CD4-positive, alpha-beta T cell treated with Interleukin-1 beta for 1 hour (primary cell): ENCODE measurements at places on chromosomes 13 and 19.

DNA sequence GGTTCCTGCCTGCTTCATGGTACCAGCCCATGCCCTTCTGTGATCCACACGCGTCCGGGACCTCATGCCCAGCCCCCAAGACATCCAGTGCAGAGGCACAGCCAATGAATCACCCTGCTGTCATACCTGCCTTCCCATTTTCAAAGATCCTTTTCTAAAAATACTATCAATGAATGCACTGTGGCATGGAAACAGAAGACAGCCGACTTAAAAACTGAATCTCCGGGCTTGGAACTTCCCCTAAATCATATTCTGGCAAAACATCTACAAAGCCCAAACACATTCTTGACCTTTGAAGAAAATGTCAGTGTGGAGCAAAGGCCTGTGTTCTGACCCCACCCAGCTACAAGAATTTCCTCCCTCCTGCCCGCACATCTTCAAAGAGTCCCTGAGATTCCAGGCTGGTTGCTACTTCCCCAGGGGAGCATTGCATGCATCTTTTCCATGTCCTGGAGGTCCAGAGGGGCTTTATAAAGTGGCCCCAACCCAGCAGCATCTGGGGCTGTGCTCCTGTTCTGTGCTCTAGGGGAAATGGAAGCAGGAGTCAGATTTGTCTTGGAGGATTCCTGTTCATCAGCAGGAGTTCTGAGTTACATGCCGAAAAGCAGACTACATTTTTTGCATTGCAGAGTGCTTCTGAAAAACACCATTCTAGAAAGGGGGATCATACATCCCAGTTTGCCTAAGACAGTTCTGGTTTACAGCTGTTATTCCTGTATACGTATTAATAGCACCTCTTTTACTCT is 135.2 kb downstream of the USP12 start:
- DNase-seq = no peak

DNA sequence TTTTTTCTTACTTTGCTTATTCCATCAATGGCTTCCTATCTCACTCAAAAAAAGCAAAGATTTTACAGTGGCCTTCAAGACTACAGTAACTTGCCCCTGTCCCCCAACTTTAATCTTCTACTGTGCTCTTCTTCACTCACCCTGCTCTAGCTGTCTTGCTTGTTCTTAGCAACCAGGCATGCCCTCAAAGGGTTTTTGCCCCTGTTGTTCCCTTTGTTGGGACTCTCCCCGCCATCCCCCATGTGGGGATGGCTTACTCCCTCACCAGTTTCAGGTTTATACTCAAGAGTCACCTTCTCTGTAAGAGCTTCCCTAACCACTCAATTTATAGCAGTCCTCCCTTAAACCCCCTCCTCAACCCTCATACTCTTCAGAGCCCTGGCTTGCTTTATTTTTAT is 5.4 kb downstream of the MTMR6 start:
- DNase-seq = no peak

DNA sequence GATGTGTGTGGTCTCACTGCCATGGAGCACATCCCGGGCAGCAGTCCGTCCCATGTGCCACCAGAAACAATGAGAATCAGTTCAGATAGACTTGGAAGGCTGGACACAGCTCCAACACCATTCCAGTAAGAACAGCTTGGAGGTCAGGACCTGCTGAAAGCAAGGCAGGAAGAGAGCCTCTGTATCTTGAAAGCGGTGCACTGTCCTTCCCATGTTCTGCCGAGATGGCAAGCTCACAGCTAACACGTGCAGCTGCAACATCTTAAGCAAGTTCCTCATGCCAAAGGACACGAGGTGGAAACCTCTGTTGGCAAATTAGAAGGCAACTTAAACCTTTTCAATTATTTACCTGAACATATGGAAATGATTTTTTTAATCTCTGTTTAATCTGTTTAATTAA is 175.4 kb downstream of the DLEU7 start:
- no peak for DNase-seq

DNA sequence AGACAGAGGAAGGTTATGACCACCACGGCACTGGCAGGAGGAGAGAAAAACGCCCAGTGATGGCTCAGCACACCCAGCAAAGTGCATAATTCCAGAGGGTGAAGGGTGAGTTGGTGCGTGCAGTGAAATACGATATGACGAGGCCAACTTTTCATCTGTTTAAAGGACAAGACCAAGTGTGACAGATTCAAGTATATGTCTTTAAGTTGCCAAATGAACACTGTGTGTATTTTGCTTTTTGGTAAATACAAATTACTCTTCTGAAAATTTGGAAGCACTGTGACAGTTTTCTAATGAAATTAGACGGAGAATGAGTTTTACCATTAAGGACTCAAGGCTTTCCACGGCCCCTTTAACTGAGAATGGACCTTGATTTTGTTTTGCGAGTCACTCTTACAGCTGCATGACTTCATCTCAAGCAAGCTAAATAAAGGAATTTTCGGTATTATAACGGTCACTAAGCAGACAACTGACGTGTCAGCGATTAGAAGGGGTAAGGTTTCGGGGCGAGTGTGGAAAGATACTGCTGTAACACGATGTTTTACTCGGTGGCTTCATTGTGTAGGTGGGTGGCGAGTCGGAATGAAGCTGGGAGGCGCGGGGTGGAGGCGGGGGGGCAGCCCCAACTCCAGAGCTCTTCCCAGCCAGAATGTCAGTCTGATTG is 22.8 kb downstream of the COL4A2 start:
- no peak for DNase-seq

DNA sequence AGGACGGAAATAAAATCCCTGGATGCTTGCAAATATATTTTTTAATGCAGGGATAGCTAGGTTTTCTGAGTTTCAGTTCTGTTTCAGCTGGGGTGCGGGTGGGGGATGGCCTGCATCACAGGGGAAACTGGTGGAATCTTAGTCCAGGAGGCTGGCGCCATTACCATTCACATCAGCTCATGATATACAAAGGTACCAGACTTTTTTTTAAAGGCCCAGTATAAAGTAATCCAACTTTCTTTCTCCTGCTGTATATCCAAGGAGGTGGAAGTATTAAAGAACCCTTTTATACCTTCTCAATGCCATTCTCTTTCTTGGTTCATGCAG is 343.8 kb downstream of the KCNRG start:
- DNase-seq = no peak

DNA sequence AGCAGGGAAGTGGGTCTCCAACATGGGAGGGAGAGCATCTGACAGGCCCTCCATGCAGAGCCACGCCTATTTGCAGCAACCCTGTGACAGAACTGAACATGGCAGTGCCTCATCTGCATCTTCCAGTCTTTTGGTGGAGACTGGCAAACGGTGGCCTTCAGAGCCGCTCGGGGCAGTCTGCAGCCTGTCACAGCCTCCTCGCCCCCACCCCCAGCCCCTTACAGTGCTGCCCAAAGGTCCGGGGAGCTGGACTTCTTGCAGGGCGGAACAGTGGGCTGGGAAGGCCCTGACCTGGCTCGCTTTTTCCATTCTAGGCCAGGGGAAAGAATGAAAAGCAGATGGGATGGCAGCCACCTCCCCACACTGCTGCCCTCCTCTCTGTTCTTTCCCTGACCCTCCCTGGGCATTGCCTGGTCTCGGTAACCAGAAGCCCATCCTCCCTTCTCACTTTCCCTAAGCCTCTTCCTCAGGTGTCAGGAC is 2.7 kb downstream of the CALM3 start:
- DNase-seq = no peak

DNA sequence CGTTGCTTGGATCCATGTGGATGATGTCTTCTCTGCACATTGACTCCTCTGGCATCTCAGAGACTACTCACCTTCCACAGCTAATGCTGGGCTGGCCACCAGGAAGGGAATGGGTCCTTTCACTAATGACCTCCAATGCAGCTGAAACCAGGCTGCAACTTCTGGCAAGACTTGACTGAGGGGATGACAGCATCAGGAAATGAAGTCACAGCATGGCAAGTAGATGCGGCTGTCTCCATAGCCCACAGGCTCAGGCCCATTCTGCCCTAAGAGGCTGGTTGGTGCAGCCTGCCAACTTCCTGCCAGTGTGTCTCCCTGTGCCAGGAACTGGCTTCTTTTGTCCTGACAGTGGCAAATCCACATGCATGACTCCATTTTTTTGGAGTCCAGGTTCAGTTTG is 467.3 kb downstream of the TSHZ3 start:
- DNase-seq = no peak

- DNase-seq = no peak
Observed at GRCh38 chr13:62110079-62110478, 694.4 kb upstream of the PCDH20 start.

- DNase-seq = no peak
Observed at GRCh38 chr19:53981376-53981951, 10.0 kb upstream of the CACNG6 start.

GRCh38 chr13:29577136-29578051 is 18.1 kb downstream of the SLC7A1 start:
- DNase-seq = no peak

- DNase-seq = peak; percentile 51
Observed at GRCh38 chr19:55179606-55180484, at the start of gene SYT5. SYT5 (minus strand) TSS chr19:55180289; CDS start chr19:55179041, 1,248 bp downstream.

- peak; percentile 30 for DNase-seq
Observed at GRCh38 chr13:44470638-44471562, 97.3 kb downstream of the SERP2 start.

DNA sequence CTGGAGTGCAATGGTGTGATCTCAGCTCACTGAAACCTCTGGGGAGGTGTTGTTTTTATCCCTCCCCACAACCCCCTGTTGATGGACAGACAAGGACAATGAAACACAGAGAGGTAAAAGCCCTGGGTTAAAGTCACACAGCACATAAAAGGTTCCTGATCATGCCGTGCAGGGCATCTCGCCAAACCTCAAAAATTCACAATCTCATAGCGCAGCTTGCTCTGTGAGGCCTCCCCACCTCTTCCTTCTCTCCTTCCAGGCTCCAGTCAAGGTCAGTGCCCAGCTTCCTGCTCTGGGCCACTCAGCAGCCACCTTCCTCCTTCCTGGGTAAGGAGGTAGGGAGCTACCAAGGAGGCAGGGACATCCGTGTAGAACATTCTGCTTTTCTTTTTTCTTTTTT is 2.3 kb downstream of the FUT2 start:
- DNase-seq = no peak

DNA sequence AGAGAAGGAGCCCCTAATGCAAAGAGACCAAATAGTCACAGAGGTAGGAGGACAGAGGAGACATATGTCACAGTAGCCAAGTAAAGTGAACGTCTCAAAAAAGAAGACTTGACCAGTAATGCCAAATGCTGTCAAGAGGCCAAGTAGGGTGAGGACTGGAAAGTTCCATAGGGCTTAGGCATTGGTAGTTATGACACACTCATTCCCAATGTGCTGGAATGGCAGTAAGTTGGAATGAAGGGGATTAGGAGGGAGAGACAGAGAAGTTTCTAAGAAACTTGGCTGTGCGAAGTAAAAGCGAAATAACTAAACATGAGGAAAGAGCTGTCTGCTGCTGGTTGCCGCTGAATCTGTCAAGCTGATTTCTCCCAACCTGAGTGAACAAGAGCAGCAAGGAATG is 14.9 kb upstream of the FRY start:
- no peak for DNase-seq

- no peak for DNase-seq
Observed at GRCh38 chr19:17312189-17313113, 3.1 kb downstream of the DDA1 start.

DNA sequence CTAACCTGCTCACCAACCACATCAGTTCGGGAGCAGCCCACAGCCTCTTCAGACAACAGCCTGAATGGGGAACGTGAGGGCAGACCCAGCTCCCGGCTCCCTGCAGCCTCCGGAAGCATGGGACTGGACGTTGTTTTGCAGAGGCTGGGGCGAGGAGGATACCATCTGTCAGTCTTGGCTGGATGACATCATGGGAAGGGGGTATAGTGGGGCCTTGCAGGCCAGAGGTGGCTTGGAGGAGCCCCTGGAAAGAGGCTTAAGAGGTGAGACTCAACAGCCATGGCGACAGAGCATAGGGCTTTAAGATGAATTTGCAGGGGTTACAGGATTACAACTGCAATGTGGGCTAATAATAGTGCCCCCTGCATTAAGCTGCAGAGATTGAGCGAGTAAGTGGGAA is 1.5 kb downstream of the FXYD3 start:
- DNase-seq = no peak

DNA sequence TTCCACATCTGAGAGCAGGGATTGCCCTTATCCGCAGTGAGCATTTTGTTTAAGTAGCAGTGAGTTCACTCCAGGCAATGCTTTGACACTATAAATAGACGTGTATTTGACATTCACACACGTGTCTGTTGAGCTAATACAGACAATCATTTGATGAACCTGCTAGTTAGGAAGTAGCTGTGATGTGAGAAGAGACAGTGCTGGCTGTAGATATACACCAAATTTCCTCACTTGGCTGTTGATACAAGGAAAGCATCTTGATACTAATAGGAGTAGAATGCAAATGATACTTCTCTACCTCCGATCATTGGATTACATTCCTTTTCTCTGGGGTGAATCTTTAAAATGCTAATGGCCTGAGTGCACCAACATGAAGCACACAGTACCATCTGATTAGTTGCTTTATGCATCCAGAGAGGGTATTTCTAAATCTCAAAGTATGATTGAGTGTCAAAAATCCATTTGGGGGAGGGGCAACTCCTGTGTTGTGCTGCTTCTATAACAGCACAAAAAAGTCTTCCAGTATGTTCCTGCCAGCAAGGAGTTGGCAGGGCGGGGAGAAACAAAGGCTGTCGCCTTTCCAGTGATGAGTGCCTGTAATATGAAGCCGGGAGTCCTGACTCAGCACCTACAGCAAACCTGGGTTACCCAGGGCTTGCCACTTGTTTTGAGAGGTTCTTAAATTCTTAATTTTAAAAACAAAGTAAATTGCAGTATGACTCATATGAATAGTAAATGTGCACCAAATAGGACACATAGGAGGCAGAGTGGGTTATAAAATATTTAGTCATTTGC is 7.0 kb downstream of the CUL4A start:
- no peak for DNase-seq

GRCh38 chr19:17025991-17026658 is 485 bp downstream of the CPAMD8 start:
- no peak for DNase-seq

DNA sequence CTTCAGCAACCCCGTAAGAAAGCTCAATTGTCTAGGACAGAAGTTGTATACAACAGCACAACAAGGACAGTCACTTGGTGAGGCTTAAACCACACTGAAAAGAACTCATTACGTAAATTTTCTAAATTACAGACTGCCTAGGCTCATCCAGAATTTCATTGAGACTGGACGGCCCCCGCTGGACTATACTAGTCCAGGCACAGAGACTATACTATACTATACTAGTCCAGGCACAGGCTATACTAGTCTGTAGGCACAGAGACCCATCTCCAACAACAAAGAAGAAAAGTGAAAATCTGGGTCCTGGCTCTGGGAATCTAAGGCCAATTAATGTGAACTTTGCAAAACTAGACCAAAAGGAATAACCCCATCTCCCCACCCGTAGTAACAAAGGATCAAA is 700 bp downstream of the ZNF816 start:
- DNase-seq = no peak
